ENCODE measurements at places on chromosomes 6 and 20.
A peak's percentile ranks its signal among the peaks of the same experiment; 100 is the strongest.

DNA sequence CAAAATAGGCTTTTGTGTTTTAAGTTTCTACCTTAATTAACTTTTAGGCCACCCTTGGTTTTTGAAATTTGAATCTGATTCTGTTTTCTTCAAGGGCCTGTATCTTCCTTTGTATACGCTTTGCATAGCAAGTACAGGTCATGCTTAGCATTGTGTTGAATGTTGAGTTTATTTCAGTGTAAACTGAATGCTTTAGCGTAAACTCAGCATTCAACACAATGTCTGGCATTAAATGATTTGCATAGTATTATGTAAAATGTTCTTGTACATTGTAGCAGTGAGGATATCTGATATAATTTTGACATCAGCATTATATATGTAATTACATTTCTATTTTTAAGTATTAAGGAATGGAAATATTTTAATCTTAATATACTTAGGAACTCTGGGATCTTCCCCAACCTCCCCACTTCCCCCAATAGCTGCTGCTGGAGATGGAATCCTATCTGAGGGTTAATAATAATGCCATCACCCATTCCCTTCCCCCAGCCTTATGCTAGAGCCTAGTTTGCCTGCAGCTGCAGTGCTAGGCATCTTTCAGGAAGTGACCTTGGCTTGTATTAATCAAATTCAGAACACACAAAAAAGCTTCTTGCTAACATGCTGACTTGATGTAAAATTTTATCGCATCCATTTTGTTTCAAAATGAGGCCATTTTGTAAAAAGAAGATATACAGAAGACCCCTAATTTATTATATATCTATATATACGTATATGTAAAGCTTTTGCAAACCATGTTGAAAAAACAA is 73.1 kb downstream of the NCOA3 start:
- no peak for DNase-seq
- peaks cover 4% of the 10 kb centered on the region for H3K36me3 ChIP-seq
- peaks cover 66% of the 10 kb centered on the region for H3K4me1 ChIP-seq
- H3K4me3 ChIP-seq: no peak overlapping the region

DNA sequence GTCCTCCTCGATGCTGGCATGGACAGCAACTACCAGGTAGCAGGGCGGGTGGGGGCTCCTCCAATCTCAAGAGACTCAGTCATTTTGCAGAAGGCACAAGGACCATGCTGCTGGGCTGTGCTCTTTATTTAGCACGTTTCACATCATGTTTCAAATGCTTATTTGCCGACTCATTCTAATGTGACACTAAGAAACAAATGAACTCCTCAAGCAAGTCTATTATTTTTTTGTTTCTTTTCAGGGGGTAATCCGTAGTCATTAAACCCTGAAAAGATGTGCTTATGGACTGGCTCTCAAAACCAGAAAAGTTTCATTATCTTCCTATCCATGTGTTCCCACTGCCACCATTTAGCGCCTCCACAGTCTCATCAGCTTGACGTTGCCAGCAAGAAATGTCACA is 92.9 kb downstream of the ANKS1A start:
- no peak for DNase-seq
- peaks cover 14% of the 10 kb centered on the region for H3K36me3 ChIP-seq
- H3K27ac ChIP-seq: no peak overlapping the region
- H3K4me3 ChIP-seq: no peak overlapping the region
- H3K4me1 ChIP-seq: no peaks in the 10 kb centered on the region

- H3K4me1 ChIP-seq: peaks cover 33% of the 10 kb centered on the region
- no peak overlapping the region for H3K4me3 ChIP-seq
- H3K36me3 ChIP-seq: peaks cover 86% of the 10 kb centered on the region
- DNase-seq: no peak
- peak overlapping the region; percentile 51 for H3K27ac ChIP-seq
- H3K27me3 ChIP-seq: no peaks in the 10 kb centered on the region
Measured at GRCh38 chr6:31532644-31533454, 4.1 kb downstream of the MCCD1 start.

DNA sequence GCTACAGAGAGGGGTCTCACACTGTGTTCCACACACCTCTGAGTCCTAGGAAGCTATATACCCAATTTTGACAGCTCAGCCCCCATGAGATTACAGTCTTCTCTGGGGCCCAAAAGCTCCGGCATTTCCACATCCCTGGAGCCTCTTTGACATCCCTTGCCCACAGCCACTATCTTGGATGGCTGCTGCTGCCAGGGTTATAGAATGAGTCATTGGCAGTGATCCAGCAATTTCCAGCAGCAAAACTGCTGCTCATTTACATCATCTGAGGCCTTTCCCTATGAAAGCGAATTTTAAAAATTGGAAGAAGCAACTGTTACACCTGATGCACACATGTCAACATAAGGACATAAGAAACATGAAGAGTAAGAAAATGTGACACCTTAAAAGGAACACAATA is 590.7 kb downstream of the MEI4 start:
- H3K36me3 ChIP-seq: no peaks in the 10 kb centered on the region
- DNase-seq: no peak
- H3K4me1 ChIP-seq: no peaks in the 10 kb centered on the region
- no peaks in the 10 kb centered on the region for H3K27me3 ChIP-seq
- no peak overlapping the region for H3K27ac ChIP-seq
- H3K4me3 ChIP-seq: no peak overlapping the region

- no peaks in the 10 kb centered on the region for H3K27me3 ChIP-seq
- no peaks in the 10 kb centered on the region for H3K36me3 ChIP-seq
- no peak overlapping the region for H3K27ac ChIP-seq
Measured at GRCh38 chr6:120410586-120410985, 923.7 kb downstream of the TBC1D32 start.

- DNase-seq: no peak
- no peak overlapping the region for H3K4me3 ChIP-seq
- no peaks in the 10 kb centered on the region for H3K36me3 ChIP-seq
- no peak overlapping the region for H3K27ac ChIP-seq
Measured at GRCh38 chr20:53512076-53512475, 81.6 kb downstream of the ZNF217 start.

- no peak for DNase-seq
- peaks cover 4% of the 10 kb centered on the region for H3K27me3 ChIP-seq
- no peaks in the 10 kb centered on the region for H3K4me1 ChIP-seq
- H3K27ac ChIP-seq: no peak overlapping the region
- no peak overlapping the region for H3K4me3 ChIP-seq
Measured at GRCh38 chr6:105951322-105951721, 134.8 kb upstream of the PRDM1 start.

- peaks cover 27% of the 10 kb centered on the region for H3K4me1 ChIP-seq
- DNase-seq: no peak
- H3K27ac ChIP-seq: peak overlapping the region; percentile 94
- no peak overlapping the region for H3K4me3 ChIP-seq
Measured at GRCh38 chr6:28401172-28401571, 1.6 kb upstream of the ZSCAN12 start.

- no peaks in the 10 kb centered on the region for H3K27me3 ChIP-seq
- DNase-seq: no peak
- no peaks in the 10 kb centered on the region for H3K4me1 ChIP-seq
- H3K27ac ChIP-seq: no peak overlapping the region
Measured at GRCh38 chr6:56293781-56294180, 46.4 kb upstream of the COL21A1 start.

- peaks cover 53% of the 10 kb centered on the region for H3K4me1 ChIP-seq
- DNase-seq: no peak
- H3K4me3 ChIP-seq: peak overlapping the region; percentile 85
- H3K27me3 ChIP-seq: no peaks in the 10 kb centered on the region
- peak overlapping the region; percentile 92 for H3K27ac ChIP-seq
Measured at GRCh38 chr6:25137480-25137879, 141.7 kb upstream of the CARMIL1 start.

DNA sequence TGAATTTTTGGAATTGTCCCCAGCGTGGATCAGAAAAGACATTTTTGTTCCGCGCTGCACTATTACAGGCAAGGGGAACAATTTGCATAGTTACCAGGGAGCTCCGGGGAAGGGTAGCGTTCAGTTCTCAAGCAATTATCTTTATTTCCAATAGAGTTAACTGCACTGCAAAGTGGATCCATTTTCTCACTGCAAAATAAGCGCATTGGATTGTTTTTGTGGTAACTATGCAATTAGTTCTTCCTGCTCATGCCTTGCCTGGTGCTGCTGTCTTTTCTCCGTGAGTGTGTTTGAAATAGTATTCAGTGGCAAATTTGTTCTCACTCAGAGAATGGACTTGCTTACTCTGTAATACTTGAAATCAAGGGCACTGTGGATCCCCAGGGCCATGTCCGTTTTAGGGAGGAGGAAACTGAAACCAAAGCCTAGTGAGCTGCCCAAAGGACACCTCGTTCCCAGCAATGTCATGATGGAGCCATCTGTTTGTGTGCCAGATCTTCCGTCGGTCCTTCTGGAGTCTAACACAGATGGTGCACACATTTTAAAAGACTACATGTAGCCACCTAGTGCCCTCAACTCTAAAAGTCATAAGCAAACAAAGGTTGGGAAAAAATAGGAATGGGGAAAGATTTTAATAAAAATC is 7.4 kb upstream of the PCK1 start:
- no peaks in the 10 kb centered on the region for H3K4me1 ChIP-seq
- no peak overlapping the region for H3K4me3 ChIP-seq
- peaks cover 80% of the 10 kb centered on the region for H3K27me3 ChIP-seq
- H3K27ac ChIP-seq: no peak overlapping the region

- no peak overlapping the region for H3K27ac ChIP-seq
- DNase-seq: no peak
- peaks cover 4% of the 10 kb centered on the region for H3K4me1 ChIP-seq
- no peaks in the 10 kb centered on the region for H3K36me3 ChIP-seq
- no peak overlapping the region for H3K4me3 ChIP-seq
Measured at GRCh38 chr20:64156886-64157875, 7.1 kb upstream of the MYT1 start.

- H3K27me3 ChIP-seq: no peaks in the 10 kb centered on the region
- no peaks in the 10 kb centered on the region for H3K4me1 ChIP-seq
- H3K36me3 ChIP-seq: no peaks in the 10 kb centered on the region
- no peak overlapping the region for H3K4me3 ChIP-seq
- no peak for DNase-seq
Measured at GRCh38 chr6:118135371-118135770, 228.3 kb downstream of the SLC35F1 start.

- no peaks in the 10 kb centered on the region for H3K4me1 ChIP-seq
- H3K4me3 ChIP-seq: no peak overlapping the region
- DNase-seq: no peak
- H3K36me3 ChIP-seq: no peaks in the 10 kb centered on the region
- H3K27ac ChIP-seq: no peak overlapping the region
Measured at GRCh38 chr6:90977513-90977912, 390.6 kb upstream of the MAP3K7 start.

DNA sequence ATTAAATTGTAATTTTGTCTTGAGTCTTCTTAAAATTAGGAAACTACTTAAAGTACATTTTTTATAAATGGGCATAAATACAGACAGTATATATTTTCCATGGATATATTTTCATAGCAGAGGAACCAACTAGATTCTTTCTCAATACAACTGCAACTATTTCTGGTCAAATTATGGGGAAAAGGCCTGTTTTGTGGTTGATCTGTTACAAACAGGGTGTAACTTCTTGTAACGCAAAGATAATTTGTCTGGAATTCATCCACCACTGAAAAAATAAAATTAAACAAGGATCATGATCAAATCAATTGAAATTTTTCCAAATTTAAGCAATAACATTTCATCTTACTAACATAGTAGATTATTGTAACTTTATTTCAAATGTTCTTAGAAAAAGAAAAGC is 67.2 kb upstream of the RNF146 start:
- peaks cover 15% of the 10 kb centered on the region for H3K27me3 ChIP-seq
- no peaks in the 10 kb centered on the region for H3K4me1 ChIP-seq
- H3K4me3 ChIP-seq: no peak overlapping the region
- DNase-seq: no peak
- H3K36me3 ChIP-seq: no peaks in the 10 kb centered on the region
- H3K27ac ChIP-seq: no peak overlapping the region
